ENCODE measurements at places on chromosomes 3 and 15.

DNA sequence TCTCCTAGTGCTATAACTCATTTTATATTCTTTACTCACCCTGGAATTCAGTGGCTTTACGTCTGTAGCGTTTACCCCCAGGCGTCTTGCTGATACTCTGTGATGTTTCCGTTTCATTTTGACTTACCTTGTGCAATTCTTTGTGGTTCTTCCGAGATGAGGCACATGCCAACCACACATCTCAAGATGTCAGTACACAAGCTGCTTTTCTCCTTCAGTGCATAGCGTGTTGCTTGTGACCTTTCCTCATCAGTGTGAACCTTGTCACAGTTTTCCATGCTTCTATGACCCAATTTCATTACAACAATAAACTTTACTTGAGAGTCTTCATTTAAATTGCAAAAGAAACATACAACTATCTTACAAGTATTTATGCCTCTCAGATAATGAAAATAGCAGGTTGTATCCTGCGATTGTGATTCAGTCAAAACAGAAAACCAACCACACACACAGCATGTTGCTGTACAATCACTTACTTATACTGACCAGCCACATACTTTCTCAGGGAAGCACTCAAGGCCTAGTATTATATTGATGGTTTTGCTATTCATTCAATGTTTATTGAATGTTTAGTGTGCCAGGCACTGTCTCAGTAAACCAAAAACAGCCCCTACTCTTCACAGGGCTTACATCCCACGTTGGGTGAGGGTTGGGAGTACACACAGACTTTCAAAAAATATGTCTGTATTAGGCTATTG is 4.6 kb upstream of the TBL1XR1 start:
- DNase-seq = no peak

GRCh38 chr3:161866176-161866575 is 369.6 kb downstream of the OTOL1 start:
- DNase-seq = no peak

DNA sequence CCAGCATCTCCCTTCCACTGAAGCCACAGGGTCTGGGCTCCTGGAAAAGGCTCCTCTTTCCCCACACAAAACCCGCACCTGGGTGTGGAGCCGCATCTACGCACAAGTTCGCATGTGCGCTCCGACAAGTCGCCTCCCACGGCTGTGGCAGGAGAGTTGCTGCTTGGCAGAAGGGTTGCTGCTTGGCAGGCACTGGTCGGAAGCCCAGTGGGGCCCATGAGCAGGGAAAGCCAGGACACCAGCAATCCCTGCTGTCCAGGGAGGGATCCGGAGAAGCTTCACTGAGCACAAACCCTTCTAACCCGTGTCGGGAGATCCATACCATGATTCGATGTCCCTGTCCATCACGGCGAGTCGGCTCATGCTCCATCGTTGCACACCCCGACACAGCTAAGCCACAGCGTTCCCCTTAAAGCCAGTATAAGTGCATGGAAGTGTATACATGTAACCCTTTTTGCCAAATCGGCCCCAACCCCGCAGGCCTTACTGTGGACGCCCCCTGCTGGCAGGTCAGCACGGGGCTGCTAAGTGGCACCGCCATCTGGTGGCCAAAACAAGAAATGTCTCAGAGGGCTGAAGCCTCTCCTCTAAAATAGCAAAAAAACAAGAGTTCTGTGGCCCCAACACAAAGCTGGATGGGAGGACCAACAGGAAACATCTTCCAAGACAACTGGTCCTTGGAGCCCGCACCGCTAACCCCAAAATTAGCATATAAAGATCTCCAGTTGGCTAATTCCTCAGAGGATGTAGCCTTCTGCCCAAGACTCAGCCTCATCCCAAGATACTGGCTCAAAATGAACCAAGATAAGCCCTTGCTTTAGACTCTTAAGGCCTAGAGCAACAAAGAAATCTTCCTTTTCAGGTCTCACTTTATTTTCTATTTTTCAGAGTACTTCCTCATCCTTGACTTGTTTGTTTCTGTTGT is 8.3 kb downstream of the ANKRD63 start:
- DNase-seq = peak; percentile 79

DNA sequence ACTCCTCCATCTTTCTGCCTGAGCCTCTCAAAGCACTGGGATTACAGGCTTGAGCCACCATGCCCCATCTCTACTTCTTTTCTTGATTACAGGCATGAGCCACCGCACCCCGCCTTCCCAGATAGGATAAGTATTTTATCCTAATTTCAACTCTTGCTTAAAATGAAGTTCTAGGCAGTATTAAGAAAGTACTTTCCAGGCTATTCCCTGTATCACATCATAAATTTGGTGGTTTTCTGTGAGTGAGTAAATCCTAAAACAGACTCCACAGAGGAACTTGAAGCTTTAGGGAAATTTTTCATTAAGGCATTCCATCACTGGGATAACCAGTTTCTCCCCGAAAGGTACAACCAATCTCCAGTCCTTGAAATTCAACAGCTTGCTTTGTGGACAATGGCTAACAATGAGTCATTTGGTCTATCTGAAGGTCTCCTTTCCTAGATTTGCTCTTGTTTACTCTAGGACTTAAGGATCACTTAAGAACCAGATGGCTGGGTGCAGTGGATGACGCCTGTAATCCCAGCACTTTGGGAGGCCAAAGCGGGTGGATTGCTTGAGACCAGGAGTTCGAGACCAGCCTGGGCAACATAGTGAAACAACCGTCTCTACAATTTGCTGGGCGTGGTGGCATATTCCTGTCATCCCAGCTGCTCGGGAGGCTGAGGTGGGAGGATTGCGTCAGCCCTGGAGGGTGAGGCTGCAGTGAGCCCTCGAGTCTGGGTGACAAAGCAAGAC is 49.7 kb upstream of the SKIL start:
- no peak for DNase-seq

- DNase-seq = no peak
These were observed 761.7 kb upstream of the SEMA6D start for GRCh38 chr15:46955576-46955975.

- no peak for DNase-seq
These were observed 187.8 kb downstream of the NSMCE3 start for GRCh38 chr15:29081781-29082180.

DNA sequence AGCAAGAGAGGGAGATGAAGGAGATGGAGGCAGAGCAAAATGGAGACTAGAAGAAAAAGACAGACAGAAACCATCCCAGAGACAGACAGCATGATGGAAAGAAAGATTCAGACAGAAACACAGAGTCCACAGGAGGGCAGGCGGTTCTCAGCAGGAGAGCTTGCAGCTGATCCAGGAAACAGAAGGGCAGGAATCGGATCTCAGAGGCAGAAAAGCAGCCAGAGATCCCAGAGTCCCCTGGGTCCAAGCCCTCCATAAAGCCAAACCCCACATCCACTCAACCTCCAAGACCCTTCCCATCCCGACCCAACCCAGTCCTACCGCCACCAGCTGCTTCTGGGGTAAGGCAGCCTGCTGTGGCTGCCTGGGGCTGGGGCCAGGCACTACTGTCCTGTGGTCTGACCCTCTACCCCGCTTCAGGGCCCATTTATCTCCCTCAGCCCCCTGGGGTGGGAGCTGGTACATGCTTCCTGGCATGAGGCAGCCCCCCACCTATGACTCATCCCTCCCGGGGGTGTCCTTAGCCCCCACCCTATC is at the start of gene UCN2:
Gene UCN2 (minus strand): TSS at position 400 of the 537 bp plus-strand sequence. CDS start 657 bp downstream, outside the sequence.
- no peak for DNase-seq

DNA sequence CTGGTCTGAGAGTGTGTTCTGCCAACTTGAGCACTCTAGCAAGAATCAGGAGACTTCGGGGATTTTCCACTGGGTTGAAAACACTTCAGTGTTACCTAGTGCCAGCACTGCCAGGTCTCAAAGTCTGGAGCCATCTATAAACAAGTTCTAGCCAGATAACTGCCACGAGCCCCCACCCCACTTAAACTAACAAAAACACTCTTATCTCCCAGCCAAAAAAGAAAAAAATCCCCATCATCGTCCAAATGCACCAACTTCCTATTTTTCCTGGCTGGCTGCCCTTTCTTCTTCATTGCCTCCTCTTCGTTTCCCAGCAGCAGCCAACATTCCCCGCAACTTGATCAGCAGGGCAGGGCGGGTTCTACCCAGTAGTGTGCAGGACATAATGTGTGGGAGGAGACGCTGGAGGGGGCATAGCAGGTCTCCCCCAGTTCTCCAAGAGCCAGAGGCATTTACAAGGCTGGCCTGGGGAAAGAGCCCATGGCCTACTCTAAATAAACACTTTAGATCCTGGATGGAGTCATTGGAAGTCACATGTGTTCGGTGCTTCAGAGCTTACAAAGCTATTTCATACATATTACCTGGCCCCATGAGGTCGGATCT is 29.5 kb downstream of the C2CD4B start:
- DNase-seq = no peak

DNA sequence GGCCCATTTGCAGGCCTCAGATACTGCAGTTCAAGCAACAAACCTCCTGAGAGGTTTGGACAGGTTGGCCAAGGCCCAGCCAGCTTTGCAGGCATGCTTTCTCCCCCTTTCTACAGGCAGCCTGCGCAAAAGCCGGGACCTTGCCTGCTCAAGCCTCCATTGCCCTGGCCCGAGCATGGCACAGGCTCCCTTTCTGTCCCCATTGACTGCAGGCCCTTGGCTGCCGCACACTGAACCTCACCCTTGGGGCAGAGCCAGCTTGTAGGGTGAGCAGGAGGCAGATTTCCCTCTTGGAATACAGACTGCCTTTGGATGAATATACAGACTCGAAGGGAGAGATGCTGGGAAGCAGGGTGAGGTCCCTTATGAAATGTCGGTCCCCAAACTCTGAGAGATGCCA is 461.7 kb upstream of the PROK2 start:
- no peak for DNase-seq

All from stimulated activated CD8-positive, alpha-beta memory T cell treated with anti-CD3 and anti-CD28 coated beads, Interleukin-4, amount 100 ng/mL, for 1 hour (primary cell).